Activated CD4-positive, CD25-positive, alpha-beta regulatory T cell treated with anti-CD3 and anti-CD28 coated beads, Interleukin-2, amount 50 U/mL, for 72 hours (primary cell): ENCODE measurements at places on chromosomes 2 and 18.

DNA sequence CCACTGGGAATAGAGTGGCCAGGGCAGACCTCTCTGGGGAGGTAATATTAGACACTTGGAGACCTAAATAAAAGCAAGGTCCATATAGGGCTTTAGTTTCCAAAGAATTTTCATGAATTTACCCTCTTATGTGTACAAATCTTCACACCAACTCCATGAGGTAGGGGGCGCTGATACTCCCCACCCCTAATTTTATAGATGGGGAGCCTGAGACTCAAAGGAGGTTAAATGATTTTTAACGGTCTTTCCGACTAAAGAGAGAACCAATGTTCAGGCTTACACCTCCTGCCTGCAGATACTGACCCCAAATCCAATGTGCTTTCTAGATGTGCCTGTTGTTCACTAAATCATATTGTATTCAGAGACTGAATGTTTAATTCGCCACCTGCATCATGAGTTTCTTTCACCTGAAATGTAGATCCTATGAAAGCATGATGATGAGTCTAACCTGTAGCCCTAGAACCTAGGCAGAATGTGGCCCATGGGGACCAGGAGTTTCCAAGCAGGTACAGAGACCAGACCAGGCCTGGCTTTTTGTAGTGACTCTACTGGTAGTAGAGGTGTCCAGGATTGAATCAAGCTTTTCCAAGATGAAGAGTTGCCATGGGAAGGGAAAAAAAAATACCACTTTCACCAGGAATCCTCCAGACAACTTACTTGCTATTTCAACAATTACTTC, 16.8 kb upstream of the PAX3 start:
- no peak for DNase-seq

- DNase-seq = no peak
Observed at GRCh38 chr2:187129306-187129705, 280.3 kb upstream of the ZSWIM2 start.

- DNase-seq = no peak
Observed at GRCh38 chr2:26672112-26672817, 20.3 kb upstream of the KCNK3 start.

DNA sequence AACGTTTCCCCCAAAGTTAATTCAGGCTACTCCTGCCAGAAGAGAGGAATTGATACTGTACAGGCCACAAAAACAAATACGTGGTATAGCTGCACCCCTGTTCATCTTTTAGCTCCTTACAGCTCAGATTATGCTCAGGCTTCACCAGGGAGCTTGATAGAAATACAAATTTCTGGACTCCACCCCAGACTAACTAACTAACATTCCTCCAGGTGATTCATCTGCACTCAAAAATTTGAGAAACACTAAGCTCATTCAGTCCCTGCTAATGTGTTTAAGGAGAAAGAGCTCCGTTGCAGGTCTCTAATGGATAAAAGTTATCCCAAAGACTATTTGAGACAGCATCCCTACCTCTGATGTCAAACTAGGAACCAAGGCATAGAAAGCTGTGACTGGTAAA, 36.8 kb upstream of the UNC80 start:
- no peak for DNase-seq

DNA sequence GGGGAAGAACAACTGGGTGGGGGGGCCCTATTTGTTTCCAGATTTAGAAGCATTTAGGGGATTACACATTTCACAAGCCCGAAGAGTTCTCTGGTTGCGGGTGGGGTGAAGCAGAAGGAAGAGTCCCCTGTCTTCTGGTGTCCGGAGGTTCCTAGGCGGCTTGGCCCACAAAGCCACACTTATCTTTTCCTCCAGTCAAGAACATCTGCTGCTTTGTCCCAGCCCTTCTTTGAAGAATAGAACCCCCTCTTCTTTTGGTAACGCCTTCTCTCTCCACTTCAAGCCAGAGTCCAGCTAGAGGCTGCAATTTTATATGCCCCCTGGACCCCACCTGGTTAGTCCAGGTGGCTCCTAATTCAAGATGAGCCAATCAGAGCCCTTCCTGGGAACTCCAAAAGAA, 15.8 kb downstream of the BOLA3 start:
- DNase-seq = no peak

DNA sequence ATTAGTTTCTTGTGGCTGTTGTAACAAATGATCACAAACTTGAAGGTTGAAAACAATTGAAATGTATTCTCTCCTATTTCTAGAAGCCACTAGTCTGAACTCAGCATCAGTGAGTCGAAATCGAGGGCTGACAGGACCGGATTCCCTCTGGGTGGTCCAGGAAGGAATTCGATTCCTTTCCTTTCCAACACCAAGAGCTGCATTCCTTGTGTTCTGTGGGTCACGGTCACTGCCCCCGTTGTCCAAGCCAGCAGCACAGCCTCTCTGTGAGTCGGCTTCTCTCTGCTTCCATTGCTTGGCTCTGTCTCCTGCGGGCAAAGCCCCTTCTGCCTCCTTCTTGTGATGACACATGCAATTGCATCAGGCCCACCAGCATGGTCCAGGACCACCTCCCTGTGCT, 67.3 kb downstream of the SMIM21 start:
- no peak for DNase-seq

- no peak for DNase-seq
Observed at GRCh38 chr2:88187038-88187676, 17.0 kb downstream of the THNSL2 start.

- DNase-seq = no peak
Observed at GRCh38 chr2:74532222-74532621, 2.5 kb downstream of the HTRA2 start.

DNA sequence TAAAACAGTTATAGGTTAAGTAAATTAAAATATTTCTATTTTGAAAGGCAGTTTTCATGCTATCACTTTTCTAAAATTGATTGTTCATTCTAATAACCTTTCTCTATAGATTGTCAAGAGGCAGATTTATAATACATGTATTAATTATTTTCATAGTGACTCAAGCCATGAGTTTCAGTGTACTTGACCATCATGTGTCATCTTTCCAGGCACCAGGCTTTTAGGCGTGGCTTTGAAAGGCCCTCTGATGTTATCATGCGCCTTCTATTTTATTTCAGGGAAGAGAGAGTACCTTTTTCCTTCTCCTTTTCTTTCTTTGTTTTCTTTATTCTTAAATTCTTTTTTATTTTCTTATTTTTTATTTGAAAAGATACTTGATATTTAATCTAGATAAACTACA, 128.3 kb upstream of the ETAA1 start:
- no peak for DNase-seq

DNA sequence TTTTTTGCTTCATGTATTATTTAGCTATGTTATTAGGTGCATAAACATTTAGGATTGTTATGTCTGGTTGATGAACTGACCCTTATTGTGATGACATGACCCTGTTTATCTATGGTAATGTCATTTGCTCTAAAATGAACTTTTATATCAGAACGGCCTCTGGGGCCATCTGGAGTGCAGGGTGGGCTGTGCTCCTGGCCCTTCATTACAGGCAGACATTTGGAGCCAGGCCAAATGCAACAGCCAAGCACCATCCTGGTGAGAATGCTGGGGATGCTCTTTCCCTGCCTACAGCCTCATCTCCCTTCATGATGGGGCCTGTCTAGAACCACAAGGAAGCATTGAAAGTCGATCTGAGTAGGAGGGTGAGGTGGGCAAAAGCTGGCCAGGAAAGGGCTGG, 38.0 kb downstream of the HJURP start:
- no peak for DNase-seq

GRCh38 chr2:135742325-135742757, 686 bp downstream of the UBXN4 start:
- peak; percentile 64 for DNase-seq

GRCh38 chr2:144508172-144508851, 11.6 kb downstream of the ZEB2 start:
- DNase-seq = no peak

GRCh38 chr18:61972389-61973264, 79.8 kb upstream of the RNF152 start:
- no peak for DNase-seq

GRCh38 chr2:160390544-160391455, 102.8 kb downstream of the RBMS1 start:
- no peak for DNase-seq
